ENCODE measurements at places on chromosomes 16 and 17. TPM values are rescaled to one million over a fixed set of nuclear protein-coding genes. Genes with fewer than 3 reads are reported as not detected.

The CCL3 gene
- 0.78 TPM for total RNA-seq

The TBC1D3 gene
- not detected for total RNA-seq

The TMC7 gene
- total RNA-seq = 18.6 TPM

The SLC38A8 gene
- total RNA-seq = not detected

The AP1G1 gene
- 117 TPM for total RNA-seq

The FBXW10B gene
- 15.4 TPM for total RNA-seq

The ABCA6 gene
- total RNA-seq = 14.9 TPM

The SLC12A3 gene
- not detected for total RNA-seq

The UBALD1 gene
- 27.2 TPM for total RNA-seq

The KCNG4 gene
- not detected for total RNA-seq

The SLC35G6 gene
- total RNA-seq = not detected

The WFDC1 gene
- total RNA-seq = 63.5 TPM

- DNase-seq = no peak
Observed at GRCh38 chr16:19861811-19862327, 22.8 kb downstream of the GPRC5B start.

GRCh38 chr16:48559462-48560211, 50.3 kb downstream of the N4BP1 start:
- DNase-seq = no peak

- no peak for DNase-seq
Observed at GRCh38 chr16:5072334-5073278, 963 bp downstream of the ALG1 start.

- DNase-seq = no peak
Observed at GRCh38 chr17:50570528-50570927, 10.0 kb downstream of the CACNA1G start.

- DNase-seq = no peak
Observed at GRCh38 chr17:34626121-34626681, 46.8 kb downstream of the TMEM132E start.

DNA sequence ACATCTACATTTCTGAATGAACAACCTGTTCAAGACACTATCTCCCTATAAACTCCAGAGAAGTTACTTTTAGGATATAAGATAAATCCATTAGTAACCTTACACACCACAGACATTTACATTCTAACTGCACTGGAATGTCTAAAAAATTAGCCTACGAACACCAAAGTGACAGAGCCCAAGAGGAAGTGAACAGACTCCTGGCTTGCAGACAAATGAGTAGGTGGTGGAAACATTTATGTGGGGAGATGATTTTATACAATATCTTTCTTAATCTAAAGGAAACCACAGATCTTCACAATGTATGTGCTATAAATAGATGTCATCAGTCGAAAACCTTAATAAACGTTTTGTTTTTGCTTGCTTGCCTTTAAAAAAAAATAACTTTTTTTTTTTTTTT, 18.8 kb downstream of the ZNF652 start:
- no peak for DNase-seq

- no peak for DNase-seq
Observed at GRCh38 chr17:47363171-47363570, 39.4 kb downstream of the EFCAB13 start.

GRCh38 chr17:61621317-61621716, 30.3 kb upstream of the NACA2 start:
- no peak for DNase-seq

GRCh38 chr17:43860077-43860725, 13.2 kb downstream of the CD300LG start:
- no peak for DNase-seq

GRCh38 chr16:89066721-89067120, 26.9 kb upstream of the ACSF3 start:
- no peak for DNase-seq

DNA sequence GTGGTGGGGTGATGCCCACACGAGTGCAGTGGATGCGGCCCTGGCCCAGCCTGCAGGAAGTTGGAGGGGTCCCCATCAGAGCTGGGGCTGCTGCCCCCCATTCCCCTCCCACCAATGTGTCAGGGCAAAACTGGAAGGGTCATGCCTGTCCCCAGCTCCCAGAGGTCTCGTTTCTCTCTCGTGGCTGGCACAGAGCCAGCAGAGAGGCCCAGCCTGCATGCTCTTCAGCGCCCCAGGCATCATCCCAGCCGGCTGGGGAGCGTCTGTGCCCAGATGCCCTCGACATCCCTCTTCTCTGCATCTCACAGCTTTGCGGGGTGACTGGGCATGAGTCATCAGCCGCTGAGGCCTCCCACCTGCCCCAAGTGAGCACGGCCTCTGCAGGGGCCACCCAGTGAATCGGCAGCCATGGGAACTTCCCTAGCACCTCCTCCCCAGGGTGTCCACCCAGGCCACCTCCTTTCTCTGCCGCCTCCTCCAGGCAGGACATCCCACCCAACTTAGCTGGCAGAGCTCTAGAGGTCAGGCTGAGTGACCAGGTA, 9.8 kb upstream of the CSNK1D start:
- no peak for DNase-seq

GRCh38 chr16:72500545-72500944, 328.6 kb upstream of the PMFBP1 start:
- DNase-seq = no peak
